Left lung (tissue), 14 donors: ENCODE measurements at places on chromosomes 4 and X. TPM values are rescaled to one million over a fixed set of nuclear protein-coding genes. Genes with fewer than 3 reads are reported as not detected.

SSX2B gene
- total RNA-seq, result not detected

SGMS2 gene
- 88.8 TPM for total RNA-seq

ZAR1 gene
- total RNA-seq, result 0.18 TPM

RNF212 gene
- total RNA-seq, result 9.8 TPM

DNA sequence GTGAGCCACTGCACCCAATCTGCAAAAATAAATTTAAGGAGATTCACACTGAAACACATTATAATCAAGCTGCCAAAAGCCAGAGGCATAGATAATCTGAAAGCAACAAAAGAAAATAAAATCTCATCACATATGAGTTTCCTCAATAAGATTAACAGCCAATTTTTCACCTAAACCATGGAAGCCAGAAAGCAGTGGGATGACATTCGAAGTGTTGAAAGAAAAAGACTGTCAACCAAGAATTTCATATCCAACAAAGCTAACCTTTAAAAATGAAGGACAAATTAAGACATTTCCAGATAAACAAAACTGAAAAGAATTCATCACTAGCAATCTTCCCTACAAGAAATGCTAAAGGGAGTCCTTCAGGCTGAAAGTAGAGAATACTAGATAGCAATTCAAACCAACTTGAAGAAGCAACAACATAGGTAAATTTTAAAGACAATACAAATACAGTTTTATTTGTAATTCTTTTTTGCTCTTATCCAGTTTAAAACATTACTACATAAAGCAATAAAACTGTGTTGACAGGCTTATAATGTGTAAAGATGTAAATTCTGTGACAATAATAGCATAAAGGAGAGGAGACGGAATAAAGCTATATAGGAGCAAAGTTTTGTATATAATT, 23.1 kb upstream of the KLHL8 start:
- DNase-seq, result no peak

GRCh38 chr4:176964116-176964691, 171.5 kb upstream of the VEGFC start:
- no peak for DNase-seq

DNA sequence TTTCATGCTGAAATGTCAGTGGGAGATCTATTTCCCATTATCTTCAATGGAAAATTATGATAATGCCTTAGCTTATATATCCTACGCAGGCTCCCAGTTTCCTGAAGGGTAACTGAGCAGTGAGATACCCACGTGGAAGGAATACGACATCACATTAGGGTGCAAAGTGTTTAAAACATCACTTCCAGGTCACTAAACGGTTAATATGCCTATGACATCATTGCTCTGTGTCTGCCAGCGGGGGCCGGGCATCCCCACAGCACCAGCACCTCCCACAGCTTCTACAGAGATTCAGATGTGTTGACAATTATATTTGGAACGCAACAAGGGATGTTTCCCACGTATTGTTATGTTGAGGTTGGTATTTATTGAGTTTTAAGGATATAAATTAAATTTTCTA, 27.1 kb downstream of the TMEM271 start:
- no peak for DNase-seq

DNA sequence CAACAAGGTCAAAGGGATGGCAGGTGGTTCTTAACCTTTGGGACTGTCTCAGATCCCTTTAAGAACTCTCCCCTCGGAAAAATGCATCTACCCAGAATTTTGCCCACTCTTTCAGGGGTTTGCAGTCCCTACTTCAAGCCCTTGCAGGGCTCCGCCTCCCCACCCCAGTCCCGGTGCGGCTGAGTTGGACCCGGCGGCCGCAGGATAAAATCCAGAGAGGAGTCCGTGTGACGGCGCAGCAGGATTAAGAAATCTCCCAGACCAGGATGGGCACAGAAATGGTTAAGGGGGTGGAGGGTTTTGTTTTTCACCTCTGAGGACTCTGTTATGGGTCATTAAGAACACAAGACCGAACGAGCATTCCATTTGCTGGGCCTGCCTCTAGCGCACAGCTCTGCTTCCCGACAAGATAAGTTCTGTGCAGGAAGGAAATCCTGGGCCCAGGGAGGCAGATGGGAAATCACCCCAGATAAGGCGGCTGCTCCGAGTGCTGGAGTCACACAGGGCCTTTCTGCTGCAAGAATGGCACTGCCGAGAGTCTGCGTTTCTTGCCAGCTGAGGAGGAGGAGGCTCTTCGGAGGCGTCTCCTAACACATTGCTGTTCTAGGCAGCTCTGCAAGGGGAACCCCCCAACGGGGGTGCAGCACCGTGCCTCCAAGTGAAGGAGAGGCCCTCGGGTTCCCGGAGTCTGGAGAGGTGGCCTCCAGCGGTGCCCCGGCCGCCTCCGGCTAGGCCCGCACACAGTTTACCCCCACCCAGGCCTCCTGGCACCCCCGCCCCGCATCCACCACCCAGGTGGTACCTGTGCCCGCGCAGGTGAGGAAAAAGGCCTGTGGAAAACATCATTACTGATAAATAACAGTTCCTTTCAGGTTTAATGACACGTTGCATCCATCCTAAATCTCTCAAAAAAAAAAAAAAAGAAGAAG, 277.6 kb downstream of the BCOR start:
- DNase-seq, result no peak

- no peak for DNase-seq
These were observed 33.2 kb downstream of the COQ2 start for GRCh38 chr4:83251447-83251830.

SMIM43 gene
- 1.0 TPM for total RNA-seq

FMR1NB gene
- not detected for total RNA-seq

DNA sequence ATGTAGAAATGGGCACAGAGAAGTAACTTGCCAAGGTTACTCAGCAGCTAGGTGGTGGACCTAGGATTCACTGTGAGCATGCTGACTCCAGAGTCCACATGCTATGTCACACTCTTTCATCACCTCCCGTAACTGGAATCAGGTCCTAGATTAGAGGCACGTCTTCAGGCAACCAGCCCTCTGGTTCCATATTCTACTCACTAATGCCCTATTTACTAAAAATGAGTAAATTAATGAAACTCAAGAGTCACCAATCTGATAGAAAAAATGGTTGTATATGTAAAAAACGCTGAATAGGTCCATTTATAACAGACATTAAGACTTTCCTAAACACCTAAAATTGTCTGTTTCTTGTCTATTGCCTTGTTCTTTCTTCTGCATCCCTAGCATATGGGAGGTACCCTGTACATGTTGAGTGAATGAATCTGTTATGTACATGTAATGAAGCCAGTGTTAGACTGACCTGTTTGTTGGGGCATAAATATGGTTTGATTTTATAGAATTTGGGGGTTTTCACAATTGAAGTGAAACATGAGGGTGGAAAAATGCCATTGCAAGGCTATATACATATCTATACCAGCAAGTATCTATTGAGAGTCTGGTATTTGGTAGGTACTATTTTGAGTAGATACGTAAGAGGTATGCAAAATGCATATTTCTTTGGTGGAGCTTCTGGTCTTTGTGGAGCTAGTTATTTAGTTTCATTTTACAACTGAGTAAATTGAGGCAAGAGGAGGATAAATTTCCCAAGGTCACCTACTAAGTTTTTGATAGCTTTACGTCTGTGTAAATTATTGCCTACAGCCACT, 7.5 kb upstream of the RUFY3 start:
- no peak for DNase-seq

DNA sequence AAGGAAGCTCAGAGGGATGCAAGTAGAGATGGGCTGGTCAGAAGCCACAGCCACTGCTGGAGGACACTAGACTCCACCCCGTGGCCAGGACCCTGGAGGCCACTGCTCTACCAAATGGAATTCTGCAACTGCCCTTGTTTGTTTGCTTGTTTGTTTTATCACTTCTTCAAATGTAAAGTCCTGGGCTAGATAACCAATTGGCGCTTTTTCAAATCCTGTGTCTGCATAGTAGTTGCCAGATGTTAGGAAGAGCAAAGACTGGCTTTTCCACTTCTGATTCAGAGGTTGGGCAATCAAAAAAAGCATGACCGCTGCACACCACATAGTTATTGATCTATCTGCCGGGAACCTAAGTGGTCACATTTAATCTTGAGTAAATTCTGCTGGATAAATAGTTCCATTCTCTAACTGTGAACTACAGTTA, 255.2 kb upstream of the SFRP2 start:
- DNase-seq, result no peak

- no peak for DNase-seq
These were observed 65.3 kb downstream of the NYX start for GRCh38 chrX:41512394-41512793.

GRCh38 chr4:114598191-114599121, at the start of gene UGT8:
Gene UGT8 (plus strand): TSS chr4:114598807. CDS start chr4:114622881, 24,074 bp downstream.
- peak; percentile 87 for DNase-seq

DNA sequence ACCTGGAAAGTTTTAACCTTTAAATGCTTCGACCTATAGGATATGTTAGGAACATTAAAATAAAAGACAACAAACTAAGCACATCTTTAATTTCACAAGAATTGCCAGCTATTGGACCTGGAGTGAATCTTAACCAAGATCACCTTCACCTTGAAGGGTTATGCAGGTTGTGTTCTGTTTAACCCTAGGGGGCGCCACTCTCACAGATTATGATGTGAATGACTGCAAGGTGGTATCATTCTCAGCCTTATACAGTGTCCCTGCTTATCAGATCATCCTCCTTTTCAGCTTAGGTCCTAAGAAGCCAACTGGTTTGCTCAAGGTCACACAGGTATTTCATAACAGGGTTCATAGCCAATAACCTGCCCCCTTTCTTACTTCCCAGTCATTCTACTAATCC, 23.5 kb downstream of the INTS6L start:
- no peak for DNase-seq

MCTS1 gene
- total RNA-seq, result 37.3 TPM

GRCh38 chrX:148713981-148714380, 213.6 kb downstream of the AFF2 start:
- DNase-seq, result no peak

GRCh38 chr4:26870576-26871262, 10.1 kb downstream of the STIM2 start:
- no peak for DNase-seq

GRCh38 chr4:81745050-81745449, 273.3 kb upstream of the RASGEF1B start:
- DNase-seq, result no peak

DNA sequence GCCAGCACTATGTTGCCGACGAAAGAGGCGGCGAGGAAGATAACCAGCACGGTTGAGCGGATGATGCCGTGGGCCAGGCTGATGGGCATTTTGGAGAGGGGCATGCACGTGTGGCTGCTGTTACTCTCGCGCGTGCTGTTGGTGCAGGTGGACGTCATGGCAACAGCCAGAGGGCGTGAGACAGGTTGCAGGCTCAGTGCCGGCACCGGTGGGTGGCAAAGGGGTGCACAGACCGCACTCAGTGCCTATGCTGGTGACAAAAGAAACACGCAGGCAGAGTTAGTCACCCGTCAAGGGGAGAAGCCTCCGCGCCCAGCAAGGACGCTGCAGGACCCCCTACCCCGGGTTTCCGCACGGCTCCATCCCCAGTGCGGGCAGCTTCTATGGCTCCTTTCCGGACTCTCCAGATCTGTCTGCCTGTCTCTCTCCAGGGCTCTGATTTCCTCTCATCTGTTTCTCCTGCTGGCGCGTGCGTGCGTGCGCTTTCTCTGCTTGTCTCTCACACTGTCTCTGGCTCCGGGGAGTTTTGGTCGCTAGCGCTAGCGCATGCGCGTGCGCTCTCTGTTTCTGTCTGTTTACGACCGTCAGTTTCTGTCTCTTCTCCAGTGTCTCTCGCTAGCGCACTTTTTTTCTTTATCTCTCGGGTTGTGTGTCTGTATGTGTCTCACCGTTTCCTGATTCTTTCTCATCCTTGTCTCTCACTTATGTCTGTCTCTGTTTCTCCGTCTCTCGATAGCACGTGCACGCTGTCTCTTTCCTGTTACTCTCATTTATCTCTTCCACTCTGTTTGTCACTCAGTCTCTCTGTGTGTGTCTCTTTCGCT, 2.1 kb downstream of the GPR101 start:
- no peak for DNase-seq

GRCh38 chr4:7868892-7869471, 70.7 kb downstream of the AFAP1 start:
- no peak for DNase-seq

- no peak for DNase-seq
These were observed 133.4 kb downstream of the KLHL8 start for GRCh38 chr4:87087015-87087414.

- DNase-seq, result no peak
These were observed 194.2 kb upstream of the C1QTNF7 start for GRCh38 chr4:15233626-15234025.

PRSS12 gene
- 4.0 TPM for total RNA-seq
